ENCODE measurements at places on chromosomes 3 and 15.
A peak's percentile ranks its signal among the peaks of the same experiment; 100 is the strongest.

- DNase-seq: no peak
Observed at GRCh38 chr15:72451224-72451623, 22.9 kb upstream of the ARIH1 start.

DNA sequence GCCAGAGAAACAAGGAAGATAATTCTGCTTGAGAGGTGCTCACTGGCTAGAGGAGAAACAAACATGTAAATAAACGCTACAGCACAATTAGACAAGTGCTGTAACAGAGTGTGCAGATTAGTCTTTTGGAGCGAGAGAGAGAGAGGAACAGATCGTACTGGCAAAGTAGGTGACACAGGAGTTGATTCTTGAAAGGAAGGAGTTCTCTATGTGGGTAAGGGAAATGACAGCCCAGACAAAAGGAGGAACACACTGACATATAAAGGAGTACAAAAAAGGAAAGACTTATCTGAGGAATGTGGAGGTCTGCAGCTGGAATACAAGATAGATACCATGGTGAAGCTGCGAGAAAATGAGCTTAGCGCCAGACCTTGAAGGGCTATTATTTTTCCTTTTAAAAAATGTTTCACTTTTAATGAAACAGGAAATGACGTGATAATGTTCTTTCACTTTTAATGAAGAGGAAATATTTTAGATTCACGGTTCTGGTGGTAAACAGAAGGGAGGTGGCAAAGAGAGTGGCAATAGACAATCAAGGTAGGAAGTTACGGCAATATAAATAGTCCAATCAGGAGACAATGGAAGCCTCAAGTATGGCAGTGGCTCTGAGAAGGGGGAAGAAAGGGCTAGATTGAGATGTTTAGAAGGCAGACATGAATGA, 202.9 kb downstream of the VPS13C start:
- DNase-seq: no peak

- no peak for DNase-seq
Observed at GRCh38 chr15:45869034-45869668, 234.3 kb downstream of the SQOR start.

- DNase-seq: no peak
Observed at GRCh38 chr3:49530231-49530630, 24.0 kb upstream of the BSN start.

GRCh38 chr3:39126532-39127071, 19.1 kb downstream of the TTC21A start:
- peak; percentile 59 for DNase-seq

DNA sequence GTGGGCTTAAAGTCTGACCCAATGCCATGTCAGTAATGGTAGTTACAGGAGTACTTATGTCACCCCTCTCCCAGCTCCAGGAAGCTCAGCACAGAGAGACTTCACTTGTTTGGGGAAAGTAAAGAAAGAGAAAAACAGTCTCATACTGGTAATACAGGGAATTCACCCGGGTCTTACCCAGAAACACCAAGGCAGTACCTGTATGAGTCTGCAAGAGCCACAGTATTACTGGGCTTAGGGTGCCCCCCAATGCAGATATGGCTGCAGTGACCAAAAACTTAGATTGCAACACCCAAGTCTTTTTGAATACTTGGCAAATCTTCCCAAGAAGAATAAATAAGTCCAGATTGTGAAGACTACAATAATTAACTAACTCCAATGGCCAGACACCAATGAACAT, 622.1 kb downstream of the IGSF11 start:
- no peak for DNase-seq

DNA sequence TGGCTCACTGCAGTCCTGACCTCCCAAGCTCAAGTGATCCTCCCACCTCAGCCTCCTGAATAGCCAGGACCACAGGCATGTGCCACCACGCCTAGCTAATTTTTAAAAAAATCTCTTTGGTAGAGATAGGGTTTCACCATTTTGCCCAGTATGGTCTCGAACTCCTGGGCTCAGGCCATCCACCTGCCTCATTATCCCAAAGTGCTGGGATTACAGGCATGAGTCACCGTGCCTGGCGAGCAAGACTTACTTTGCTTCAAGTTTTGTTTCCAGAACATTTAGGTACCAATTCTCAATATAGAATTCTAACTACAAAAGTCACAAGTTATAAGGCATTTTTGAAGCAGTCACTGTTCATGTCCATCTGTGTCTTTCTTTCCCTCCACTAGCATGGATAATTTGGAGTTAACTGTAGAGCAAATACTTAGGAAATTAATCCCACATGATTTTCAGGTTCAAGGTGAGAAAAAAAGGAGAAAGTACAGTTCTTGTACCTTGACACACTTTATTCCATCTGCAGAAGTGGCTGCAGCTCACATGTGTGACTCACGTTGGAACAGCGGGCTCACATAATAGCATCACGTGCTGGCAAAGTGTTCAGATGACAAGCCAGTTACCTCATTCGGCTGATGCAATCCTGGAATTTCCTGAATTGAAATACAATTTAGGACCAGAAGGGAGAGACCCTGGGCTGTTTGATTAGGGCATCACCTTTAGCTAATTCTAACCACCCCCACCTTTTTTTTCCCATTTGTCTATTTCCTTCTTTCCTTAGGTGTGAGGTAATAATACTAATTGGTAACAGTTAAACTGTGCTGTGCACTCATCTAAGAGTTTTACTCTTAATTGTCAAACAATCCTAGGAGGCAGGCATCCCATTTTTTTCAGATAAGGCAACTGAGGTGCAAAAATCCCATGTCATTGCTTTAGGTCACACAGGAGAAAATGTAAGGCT, 46.9 kb upstream of the NEDD4 start:
- DNase-seq: peak; percentile 94

DNA sequence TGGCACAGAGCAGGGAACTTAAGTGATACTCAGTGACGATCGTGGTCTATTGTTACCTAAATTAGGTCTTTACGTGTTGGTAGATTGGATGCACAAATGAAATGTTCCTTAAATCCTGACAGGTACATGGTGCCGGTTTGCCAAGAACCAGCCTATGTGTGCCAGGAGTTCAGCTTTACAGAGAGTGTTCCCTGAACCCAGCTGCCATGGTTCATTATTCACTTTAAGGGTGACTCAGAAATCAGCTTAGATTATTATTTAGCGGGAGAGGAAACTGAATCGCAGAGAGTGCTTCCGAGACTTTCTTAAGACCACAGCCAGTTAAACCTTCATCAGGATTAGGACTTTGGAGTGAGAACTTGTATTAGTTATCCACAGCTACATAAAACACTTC, 21.5 kb downstream of the FAM43A start:
- no peak for DNase-seq

DNA sequence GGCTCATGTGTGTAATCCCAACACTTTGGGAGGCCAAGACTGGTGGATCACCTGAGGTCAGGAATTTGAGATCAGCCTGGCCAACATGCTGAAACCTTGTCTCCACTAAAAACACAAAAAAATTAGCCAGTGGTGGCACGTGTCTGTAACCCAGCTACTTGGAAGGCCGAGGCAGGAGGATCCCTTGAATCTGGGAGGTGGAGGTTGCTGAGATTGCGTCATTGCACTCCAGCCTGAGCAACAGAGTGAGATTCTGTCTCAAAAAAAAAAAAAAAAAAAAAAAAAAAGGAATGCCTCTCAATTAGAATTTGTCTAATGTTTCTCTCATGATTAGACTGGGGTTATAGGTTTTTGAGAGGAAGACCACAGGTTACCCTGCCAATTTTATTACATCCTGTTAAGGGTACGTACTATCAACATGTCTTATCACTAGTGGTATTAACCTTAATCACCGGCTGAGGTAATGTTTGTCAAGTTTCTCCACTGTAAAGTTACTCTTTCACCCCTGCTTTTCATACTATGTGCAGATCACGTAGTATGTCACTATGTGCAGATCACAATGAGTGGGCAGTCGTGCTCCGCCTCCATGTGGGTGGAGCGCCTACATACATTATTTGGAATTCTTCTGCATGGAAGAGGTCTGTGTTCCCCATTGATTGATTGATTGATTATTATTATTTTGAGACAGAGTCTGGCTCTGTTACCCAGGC, 6.2 kb upstream of the RPAP1 start:
- DNase-seq: peak; percentile 63

DNA sequence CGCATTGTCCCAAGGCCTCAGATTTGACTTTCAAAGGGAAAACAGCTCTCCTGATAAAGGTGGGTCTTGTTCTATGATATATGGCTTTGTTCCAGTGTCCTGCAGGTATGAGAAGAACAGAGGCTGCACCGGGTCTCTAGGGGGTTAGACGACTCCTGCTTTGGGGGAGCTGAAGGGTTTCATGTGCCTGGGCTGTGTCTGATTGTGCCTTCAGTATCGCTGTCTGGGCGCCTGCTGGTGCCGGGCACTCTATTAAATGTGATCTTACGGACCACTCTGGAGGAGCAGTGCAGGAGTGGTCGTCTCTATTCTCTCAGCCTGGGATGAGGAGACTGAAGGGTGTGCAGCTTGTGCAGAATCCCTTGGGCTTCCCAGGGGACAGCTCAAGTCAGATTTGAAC, 16.0 kb downstream of the PAQR5 start:
- no peak for DNase-seq

- DNase-seq: no peak
Observed at GRCh38 chr3:134928392-134928791, 133.3 kb downstream of the EPHB1 start.

GRCh38 chr15:52584414-52584813, 15.6 kb upstream of the ARPP19 start:
- DNase-seq: no peak

GRCh38 chr3:58131101-58131825, 79.5 kb downstream of the DNASE1L3 start:
- no peak for DNase-seq

DNA sequence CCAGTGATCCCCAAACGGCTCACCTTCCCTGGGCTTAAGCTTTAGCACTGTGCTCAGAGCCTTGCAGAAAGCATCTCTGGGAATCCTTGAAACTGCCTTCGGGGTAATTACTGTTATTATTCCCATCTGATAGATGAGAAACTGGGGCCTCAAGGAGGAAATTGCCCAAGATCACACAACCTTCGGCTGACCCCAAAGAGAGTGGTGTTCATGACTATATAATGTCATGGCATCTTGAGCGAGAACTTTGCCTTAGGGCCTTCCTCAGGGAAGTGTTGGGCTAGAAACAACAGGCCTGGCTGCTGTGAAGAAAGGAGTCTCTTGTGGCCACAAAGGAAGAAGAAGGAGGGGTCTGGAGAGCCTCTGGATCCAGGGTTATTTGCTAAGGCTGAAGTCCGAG, 388.7 kb upstream of the CFAP20DC start:
- DNase-seq: no peak

GRCh38 chr15:51283026-51283425, 55.4 kb downstream of the CYP19A1 start:
- no peak for DNase-seq

DNA sequence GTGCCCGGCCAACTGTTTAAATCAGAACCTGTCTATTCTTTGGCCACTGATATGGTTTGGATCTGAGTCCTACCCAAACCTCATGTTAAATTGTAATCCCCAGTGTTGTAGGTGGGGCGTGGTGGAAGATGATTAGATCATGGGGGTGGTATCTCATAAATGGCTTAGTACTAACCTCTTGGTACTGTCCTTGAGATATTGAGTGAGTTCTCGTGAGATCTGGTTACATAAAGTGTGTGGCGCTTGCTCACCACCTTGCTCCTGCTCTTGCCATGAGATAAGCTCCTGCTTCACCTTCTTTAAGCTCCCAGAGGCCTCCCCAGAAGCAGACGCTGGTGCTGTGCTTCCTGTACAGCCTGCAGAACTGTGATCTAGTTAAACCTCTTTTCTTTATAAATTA, 42.4 kb downstream of the REC114 start:
- DNase-seq: peak; percentile 5

GRCh38 chr15:27237319-27237939, 266.4 kb downstream of the GABRG3 start:
- DNase-seq: no peak

GRCh38 chr3:39234651-39235050, 42.3 kb upstream of the XIRP1 start:
- no peak for DNase-seq

GRCh38 chr3:25665315-25666280, 891 bp upstream of the TOP2B start:
- DNase-seq: no peak

DNA sequence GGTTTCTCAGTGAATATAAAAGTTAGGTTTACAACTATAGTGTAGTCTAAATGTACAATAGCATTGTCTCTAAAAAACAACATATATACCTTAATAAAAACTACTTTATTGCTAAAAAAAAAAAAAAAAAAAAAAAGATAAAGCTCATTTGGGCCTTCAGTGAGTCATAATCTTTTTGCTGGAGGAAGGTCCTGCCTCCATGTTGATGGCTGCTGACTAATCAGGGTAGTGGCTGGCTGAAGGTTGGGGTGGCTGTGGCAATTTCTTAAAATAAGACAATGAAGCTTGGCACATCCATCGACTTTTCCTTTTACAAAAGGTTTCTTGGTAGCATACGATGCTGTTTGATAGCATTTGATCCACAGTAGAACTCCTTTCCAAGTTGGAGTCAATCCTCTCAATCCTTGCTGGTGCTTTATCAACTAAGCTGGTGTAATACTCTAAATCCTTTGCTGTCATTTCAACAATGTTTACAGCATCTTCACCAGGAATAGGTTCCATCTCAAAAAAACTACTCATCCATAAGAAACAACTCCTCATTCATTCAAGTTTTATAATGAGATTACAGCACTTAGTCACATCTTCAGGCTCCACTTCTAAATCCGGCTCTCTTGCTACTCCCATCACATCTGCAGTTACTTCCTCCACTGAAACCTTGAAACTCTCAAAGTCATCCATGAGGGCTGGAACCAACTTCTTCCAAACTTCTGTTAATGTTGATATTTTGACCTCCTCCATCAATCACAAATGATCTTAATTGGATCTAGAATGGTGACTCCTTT, 13.3 kb downstream of the ZNF280D start:
- no peak for DNase-seq

- peak; percentile 85 for DNase-seq
Observed at GRCh38 chr15:44427756-44428724, 611 bp downstream of the CTDSPL2 start.

DNA sequence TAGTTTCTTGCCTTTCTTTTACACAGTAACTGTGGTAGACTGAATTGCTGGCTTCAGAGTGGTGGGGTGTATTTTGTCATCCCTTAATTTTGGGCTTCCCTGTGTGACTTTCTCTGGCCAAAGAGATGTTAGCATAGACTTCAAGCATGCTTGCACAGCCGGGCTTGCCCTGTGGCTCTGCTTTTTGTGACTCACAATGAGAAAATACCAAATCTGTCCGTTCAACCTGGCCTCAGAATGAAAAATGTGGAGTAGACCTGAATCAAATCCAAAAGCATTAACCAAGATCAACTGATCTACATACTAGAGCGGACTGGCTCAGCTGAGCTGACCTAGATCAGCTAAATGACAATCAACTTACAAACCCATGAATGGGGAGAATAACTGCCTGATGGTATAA, 51.4 kb downstream of the PLAAT1 start:
- no peak for DNase-seq

GRCh38 chr3:46500656-46501635, 3.2 kb downstream of the RTP3 start:
- DNase-seq: no peak

- DNase-seq: no peak
Observed at GRCh38 chr3:54259636-54260035, 137.3 kb downstream of the CACNA2D3 start.

- DNase-seq: no peak
Observed at GRCh38 chr3:53069422-53070068, 23.7 kb upstream of the SFMBT1 start.

Measured in hepatocyte (in vitro differentiated cells).